ENCODE measurements at places on chromosomes 5 and 9.

DNA sequence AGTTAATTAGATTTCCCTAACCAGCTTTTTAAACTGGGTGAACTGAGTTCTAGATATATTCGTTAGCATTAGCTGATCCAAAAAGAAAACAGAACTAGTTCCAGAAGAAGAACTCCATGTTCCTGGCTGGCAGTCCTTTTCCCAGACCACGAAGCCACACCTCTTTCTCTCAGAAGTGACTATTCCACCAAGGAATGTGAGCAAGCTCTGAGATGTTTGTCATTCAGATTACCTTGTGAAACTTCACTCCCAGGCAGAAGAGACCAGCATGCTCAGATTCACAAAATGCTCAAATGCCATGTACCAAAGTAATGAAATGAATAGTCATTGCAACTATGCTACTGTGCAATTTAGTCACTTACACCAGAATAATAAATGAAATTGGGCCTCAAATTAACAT is 4.4 kb upstream of the SSBP2 start:
- DNase-seq: no peak

GRCh38 chr5:958701-959571 is 49.7 kb upstream of the NKD2 start:
- no peak for DNase-seq

- DNase-seq: no peak
These were observed 302.6 kb downstream of the KIF4B start for GRCh38 chr5:155316070-155316714.

- no peak for DNase-seq
These were observed 34.7 kb downstream of the PSIP1 start for GRCh38 chr9:15475923-15476536.

DNA sequence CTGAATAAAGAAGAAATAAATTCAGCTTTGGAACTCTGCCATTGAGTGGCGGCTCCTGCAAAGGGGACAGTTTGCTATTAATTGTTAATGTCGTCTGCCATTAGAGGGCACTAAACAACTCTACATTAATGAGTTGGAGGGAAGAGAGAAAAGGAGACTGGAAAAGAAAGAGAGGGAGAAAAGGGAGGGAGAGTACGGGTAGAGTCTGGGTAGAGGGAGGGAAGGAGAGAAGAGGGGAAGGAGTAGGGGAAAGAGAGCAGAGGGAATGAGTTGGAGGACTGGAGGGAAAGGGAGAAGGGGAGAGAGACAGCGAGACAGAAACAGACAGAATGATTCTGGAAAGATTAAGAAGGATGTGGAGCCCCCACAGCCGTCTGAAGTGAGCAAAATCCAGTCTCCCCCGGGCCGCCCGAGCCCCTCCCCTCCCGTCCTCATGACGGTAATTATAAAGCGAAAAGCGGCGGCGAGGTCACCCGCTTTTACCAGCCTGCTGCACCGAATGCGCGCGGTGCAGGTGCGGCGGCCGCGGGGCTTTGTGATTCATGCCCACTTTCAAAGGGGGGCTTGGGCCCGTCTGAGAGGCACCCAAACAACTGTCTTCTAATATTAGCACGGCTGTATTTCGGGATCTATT is 1.9 kb upstream of the FST start:
- no peak for DNase-seq

DNA sequence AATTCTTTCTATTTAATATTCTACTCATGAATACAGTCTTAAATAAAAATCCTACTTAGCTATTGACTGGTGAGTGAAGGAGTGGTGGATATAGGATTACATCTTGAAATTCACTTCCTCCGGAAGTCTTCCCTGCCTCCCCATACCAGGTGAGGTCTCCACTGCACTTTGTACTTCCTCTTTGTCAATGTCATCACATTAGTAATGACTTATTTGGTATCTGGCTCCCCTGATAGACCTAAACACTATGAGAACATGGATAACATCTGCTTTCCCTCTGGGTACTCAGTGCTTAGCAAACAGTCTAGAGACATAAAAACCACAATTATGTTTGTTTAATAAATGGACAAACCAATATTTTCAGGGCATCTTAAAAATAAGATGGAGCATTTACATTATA is 532.1 kb downstream of the PDE4D start:
- DNase-seq: no peak

DNA sequence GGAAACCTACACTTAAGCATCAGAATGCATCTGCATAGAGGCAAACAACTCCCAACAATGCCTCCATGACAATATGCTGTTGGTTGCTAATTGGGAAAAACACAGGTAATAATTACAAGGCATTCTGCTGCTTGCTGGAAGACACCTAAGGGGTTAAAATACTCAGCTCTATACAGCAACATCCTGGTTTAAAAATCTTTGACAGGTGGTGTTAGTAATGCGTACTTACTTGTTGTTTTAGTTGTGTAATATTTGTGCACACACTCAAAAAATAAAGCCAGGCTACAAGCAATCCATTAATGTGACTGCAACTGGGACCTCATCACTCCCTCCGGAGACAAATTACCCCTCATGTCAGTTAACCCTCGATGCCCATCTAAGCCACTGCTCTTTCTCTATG is 126.3 kb upstream of the ELL2 start:
- DNase-seq: no peak

- no peak for DNase-seq
These were observed 18.6 kb upstream of the TARS1 start for GRCh38 chr5:33422191-33422590.

GRCh38 chr5:33232731-33233505 is 207.8 kb upstream of the TARS1 start:
- no peak for DNase-seq

GRCh38 chr9:102521097-102521755 is 473.9 kb upstream of the CYLC2 start:
- no peak for DNase-seq

DNA sequence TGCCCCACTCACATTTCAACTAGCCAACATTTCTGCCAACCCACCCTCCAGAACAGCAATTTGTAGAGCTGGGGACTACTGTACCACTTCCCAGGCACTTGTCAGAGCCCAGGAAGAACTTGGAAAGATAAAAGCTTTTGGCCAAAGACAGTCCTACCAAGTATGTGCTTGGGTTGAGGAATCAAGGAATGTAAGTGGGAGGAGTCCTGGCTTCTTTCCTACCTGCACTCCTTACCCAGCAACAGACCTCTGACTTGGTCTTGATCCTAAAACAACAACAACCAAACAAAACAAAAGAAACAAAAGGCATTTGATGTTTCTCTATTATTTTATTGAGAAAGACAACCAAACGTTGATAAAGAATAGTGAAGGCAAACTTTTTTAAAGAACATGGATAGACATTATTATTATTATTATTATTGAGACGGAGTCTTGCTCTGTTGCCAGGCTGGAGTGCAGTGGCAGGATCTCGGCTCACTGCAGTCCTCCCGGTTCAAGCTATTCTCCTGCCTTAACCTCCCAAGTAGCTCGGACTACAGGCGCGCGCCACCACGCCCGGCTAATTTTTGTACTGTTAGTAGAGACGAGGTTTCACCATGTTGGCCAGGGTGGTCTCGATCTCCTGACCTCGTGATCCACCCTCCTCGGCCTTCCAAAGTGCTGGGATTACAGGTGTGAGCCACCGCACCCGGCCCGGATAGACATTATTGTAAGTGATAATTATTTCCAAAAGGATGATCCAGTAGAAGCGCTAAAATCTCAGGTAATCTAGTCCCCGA is 33.5 kb downstream of the ANXA2R start:
- DNase-seq: no peak

- DNase-seq: no peak
These were observed 22.4 kb upstream of the FCN2 start for GRCh38 chr9:134858051-134858841.

DNA sequence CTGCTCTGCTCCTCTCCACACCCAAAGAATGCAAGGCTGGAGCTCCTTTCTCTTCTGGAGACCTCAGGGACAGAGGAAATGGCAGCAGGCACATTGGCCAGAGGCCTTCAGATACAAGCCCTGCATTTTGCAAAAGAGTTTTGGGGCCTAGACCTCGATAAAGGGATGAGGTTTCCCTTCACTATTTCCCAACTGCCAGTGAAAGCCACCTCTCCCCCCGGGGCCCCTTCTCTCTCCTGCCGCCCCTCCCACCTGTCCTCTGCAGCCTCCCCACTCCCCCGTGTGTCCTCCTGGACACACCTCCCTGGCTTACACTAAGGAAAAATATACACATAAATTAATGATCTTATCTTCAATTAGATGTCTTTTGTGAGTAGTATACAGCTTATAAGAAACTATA is 21.3 kb upstream of the LMNB1 start:
- DNase-seq: no peak

DNA sequence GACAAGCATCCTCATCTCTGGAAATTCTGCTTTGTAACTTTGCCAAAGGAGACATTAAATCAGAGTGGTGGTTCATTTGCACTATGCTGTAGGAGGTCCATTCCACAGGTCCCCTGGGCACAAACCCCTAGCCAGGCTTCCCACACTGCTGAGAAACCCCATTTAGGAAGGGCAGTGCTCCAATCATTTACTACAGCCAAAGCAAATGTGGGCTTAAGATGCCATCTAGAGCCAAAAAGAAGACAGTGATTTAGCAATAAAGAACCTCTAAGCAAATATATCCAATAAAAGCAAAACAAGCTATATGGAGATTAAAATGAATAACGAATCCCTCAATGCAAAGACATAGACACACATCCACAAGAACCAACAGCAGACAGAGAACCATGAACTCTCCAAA is 129.0 kb upstream of the ALDH1B1 start:
- DNase-seq: no peak

DNA sequence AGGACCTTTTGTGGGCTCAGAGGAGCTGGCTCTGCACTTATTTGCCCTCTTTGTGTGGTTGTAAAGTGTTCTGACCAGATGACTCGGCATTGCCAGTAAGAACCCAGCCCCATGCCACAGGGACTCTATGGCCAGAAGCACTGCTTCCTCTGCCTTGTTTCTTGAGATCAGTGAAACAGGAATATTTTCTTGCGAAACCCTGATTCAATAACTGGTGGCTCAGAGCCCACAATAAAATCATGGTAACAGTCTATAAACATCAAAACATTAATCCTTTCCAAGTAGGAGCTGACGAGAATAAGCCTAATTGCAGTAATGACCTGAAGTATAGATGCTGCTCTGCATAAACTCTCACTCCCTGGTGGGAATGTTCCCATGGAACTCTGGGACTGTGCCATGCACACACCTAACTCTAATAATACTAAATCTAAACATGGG is 344.3 kb downstream of the ZNF608 start:
- no peak for DNase-seq

- no peak for DNase-seq
These were observed 162.5 kb downstream of the PAX5 start for GRCh38 chr9:36871606-36872005.

GRCh38 chr5:122415030-122415800 is 103.2 kb downstream of the SNCAIP start:
- no peak for DNase-seq

DNA sequence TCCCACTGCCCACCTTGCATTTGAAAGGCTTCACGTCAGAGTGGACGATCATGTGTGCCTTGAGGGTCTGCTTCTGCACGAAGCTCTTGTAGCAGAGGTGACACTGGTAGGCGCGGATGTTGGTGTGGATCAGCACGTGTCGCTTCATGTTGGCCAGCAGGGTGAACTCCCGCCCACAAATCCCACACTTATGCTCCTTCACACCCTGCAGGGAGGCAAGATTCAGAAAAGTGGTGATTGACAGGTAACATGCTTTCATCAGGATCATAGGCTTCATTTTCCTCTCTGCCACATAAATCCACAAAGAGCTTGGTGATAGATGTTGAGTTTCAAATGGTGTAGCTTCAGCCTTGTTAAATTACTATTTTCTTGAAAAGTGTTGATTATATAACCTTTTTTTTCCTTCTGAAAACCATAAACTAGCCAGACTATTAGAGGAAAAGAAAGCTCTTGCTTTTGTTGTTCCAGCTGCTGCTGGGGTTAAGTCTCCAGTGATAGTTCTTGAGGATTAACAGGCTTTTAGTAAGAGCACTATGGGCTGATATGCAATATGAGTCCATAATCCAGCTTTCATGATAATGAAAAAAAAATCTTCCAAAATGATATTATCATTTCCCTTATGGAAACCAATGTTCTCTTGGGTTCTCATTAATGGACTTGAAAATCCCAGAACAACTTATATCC is 50.7 kb downstream of the ZNF366 start:
- DNase-seq: no peak

- no peak for DNase-seq
These were observed 52.0 kb downstream of the ALDH7A1 start for GRCh38 chr5:126543009-126543408.

DNA sequence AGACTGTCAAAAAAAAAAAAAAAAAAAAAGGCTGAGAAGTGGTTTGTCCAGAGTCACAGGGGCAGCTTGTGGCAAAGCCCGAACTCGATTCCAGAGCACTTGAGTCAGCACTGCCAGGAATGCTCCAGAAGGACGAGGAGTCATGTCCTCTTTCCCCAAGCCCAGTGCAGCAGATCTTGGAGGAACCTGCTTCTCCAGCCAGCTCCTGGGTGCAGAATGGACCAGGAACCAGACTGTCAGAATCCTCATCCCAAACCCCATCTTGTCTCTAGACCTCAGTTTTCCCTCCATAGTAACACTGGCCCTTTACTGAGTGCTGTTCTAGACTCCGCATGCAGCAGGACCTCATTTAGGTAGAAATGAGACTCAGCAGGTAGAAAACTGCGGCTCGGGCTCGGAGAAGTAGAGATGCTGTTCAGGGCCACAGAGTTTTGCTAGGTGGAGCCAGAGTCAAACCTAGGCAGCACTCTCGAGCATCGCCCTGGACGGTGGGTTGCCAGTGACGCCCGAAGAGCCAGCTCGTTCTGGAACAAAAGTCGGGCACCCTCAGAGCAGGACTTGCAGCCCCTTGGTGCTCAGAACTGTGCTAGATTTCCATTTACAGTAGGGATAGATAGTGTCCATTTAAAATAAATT is 15.4 kb downstream of the CD74 start:
- no peak for DNase-seq

GRCh38 chr5:173633304-173633703 is 16.9 kb upstream of the BOD1 start:
- no peak for DNase-seq

GRCh38 chr9:136690104-136690805 is 3.0 kb upstream of the AGPAT2 start:
- DNase-seq: no peak

GRCh38 chr5:131538177-131538593 is 96.8 kb downstream of the RAPGEF6 start:
- DNase-seq: no peak

GRCh38 chr9:89802781-89803355 is 198.1 kb downstream of the GADD45G start:
- DNase-seq: no peak

DNA sequence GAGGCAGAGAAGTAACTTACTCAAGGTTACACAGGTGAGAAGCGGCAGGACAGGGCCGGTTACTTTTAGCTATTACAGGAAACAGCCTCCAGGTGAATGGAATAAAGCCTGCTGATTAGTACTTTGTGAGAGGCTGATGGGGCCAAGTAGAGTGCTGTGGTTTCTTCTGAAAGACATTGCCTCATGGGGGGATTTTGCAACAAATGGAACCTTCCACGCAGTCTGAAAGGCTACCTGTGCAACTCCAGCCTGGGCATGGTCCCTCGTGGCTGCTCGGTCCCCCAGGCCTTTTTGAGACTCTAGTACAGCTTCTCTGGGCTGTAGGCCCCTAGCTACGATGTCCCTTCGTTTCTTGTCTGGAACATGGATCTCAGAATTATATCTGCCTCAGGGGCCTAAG is 2.0 kb downstream of the TMEM268 start:
- no peak for DNase-seq

- no peak for DNase-seq
These were observed 48.1 kb downstream of the FOCAD start for GRCh38 chr9:20732118-20732517.
